ENCODE measurements at places on chromosomes 13 and 19.

- DNase-seq = no peak
These were observed 39.6 kb upstream of the FREM2 start for GRCh38 chr13:38647312-38647711.

GRCh38 chr13:110152351-110152750 lies 154.6 kb downstream of the COL4A1 start:
- DNase-seq = no peak

DNA sequence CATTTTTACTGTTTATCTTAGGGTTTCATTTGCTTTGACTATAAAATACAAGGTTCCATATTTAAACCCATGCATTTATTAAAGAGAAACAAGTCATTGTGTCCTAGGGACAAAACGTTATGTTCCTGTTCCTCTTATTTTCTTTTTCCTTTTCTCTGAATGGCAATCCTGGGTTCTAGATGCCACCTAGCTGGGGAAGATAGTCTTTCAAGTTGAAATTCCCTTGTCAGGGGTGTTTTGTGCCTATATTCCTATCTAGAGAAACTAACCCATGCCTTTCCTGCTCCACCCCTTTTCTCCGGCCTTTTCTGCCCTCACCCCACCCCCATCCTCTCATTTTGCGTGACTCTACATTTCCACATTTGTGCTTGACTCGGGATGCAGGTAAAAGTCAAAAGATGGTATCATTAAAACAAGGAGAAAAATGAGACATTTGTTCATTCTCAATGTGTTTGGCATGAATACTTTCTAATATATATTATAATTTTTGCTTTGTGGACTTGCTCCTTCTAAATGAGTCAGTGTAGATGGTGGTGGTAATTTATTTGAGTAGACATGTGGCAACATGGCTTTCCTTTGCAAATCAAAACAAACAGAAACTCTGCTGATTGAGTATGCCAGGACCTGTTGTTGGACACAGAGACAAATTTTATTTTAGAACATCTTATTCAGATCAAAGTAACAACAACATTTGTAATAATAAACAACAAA lies 26.8 kb upstream of the STARD13 start:
- no peak for DNase-seq

DNA sequence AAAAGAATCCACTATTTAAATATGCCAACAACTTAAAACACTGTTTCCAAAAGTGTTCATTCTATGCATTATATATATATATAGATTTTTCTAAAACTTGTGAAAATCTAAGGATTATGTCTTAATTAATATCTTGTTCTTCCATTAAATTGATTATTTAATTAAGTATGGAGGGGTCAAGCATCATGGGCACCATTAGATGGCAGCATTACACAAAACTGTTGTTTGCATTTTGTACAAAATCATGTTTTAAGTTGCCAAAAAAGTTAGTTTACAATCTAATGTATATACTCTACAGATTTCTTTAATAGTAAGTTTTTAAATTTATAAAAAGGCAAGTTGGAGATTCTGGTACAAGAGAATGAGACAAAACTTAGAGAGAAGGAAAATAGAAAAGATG lies 213.2 kb upstream of the EDNRB start:
- no peak for DNase-seq

GRCh38 chr19:50520822-50521465 lies 7.2 kb upstream of the ASPDH start:
- DNase-seq = no peak

DNA sequence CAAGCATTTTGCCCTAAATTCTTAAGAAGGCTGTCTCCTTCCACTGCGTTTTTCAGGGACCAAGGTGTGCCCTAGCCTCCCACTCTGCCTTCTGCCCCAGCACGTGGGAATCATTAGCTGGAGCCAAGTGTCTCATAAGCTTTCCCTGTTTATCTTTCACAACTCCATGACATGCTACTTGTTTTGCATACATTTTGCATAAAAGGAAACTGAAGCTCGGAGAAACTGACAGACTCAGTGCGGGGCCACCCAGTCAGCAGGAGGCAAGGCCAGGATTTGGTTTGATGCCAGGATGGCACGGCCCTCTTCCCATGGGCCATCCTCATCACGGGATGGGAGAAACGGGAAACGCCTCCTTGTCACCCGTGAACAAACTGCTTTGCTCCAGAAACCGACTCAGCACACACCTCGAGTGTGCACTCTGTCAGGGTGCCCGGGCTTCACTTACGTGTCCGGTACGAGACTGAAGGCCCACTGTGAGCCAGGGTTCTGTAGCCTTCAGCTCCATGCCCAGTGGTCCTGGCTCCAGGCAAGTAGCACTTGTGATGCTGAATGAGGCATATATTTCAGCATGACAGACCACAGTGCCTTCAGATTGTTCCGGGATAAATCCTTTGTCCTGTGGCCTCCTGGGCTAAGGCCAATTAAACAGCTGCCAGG lies 9.6 kb downstream of the CEBPA start:
- no peak for DNase-seq

- no peak for DNase-seq
These were observed 197.6 kb downstream of the SLITRK5 start for GRCh38 chr13:87868731-87869130.

DNA sequence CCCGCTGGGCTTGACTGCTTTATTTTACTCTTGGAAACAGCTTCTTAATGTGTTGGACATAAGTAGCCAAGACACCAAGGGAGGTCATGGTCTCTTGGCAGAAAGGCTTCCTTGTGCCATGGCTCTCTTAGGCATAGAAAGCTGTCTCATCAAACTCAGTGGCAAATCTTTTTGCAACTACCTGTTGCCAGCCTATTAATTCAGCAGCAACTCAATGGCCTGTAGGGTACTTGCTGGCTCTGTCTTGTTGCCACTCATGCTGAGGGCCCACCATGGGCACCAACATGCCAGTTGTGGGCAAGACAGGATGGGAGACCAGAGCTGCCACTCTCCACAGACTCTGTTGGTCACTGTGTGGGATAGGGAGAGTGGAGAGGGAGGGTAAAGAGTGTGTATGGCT lies 1209.4 kb downstream of the UQCRFS1 start:
- no peak for DNase-seq

DNA sequence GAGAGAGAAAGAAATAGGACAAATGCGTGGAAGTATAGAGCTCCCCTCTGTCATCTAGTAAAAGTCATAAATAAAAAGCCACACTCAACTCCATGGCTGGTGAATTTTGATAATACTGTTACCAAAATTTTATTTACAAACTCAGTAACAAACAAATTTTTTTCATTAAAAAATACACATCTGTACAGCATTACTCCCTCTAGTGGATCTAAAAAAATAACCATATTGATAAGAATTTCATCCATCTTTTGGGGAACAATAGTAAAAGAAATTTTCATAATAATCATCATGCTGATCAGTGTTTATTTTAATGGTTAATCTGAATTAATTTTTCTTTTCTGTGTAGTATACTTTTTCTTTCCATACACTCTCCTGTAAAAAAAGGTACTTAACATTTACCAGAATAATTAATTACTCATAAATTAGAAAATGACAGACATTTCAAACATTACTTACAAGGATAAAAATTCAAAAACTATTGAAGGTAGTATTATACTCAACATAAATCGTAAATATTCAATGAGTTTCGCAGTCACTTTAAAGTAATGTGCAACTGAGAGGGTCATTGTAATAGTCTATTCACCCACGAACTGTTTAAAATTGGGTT lies 173.5 kb upstream of the LSM14A start:
- no peak for DNase-seq

- DNase-seq = no peak
These were observed 1314.6 kb downstream of the EFNB2 start for GRCh38 chr13:105220881-105221280.

DNA sequence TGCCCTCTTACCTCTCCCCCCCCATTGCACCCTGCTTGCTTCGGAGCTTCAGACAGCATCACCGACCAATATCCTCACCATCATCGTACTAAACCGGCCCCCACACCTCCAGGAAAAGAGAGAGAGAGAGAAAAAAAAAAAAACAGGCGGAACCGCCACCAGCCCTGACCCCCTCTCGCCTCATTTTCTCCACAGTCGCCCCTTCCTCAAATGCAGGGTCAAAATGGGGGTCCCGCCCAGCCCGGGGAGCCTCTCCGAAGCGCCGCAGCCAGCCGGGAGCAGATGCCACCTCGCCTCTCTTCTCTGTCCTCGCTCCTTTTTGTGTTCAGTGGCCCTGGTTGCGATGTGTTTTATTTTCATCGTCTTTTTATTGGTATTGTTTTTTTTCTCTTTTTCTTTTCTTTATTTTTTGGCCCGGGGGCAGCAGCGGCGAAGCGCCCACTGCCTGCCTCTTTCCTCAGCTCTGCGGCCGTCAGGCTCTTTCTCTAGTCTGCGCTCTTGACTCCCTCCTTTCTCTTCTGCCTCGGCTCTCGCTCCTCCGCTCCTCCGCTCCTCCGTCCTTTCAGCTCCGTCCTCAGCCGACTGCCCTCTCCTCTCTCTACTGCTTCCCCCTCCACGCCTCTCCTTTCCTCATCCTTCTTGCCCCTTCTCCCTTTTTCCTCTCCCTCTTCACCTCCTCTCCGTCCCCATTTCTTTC lies 41.4 kb downstream of the DEDD2 start:
- DNase-seq = no peak

- DNase-seq = no peak
These were observed 52.7 kb downstream of the TRPM4 start for GRCh38 chr19:49210108-49210900.

GRCh38 chr13:50779443-50780200 lies 63.9 kb downstream of the DLEU7 start:
- DNase-seq = no peak

DNA sequence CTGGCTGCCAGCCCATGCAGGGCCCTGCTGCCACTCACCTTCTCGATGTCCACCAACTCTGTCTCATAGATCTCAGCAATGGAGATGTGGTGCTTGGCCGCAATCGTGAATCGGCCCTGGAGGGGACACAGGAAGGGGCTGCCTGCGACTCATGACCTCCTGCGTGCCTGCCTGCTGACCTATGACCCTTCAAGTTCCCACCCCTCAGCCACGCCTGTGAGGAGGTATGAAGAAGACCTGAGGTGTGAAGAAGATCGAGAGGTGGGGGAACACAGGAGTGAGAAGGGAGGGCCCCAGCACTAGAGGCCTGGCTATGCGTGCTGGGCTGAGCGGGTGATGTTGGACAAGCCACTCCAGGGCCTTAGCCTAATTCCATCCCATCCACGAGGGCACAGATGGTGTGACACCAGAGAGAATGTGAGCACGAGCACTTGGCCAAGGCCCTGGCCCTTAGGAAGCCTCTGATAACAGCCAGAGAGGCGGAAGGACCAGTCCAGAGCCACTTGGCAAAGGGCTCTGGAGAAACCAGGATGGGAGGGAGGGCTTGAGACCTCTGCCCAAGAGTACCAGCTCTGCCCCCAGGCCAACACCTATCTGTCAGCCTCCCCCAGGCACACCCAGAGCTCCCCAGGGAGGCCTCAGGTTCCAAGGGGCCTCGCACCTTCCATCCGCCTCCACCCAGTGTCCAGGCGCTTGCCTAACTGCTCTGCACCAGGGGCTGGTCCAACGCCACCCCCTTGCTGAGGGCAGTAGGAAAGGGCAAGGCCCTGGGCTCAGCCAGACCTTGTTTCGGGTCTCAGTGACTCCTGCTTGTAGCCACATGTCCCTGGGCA lies 9.6 kb upstream of the KPTN start:
- DNase-seq = no peak

Measured in esophagus squamous epithelium (tissue), 5 donors.